ENCODE measurements at places on chromosomes 3 and 15.

- no peak for DNase-seq
These were observed 47.9 kb downstream of the CORO2B start for GRCh38 chr15:68626739-68627138.

DNA sequence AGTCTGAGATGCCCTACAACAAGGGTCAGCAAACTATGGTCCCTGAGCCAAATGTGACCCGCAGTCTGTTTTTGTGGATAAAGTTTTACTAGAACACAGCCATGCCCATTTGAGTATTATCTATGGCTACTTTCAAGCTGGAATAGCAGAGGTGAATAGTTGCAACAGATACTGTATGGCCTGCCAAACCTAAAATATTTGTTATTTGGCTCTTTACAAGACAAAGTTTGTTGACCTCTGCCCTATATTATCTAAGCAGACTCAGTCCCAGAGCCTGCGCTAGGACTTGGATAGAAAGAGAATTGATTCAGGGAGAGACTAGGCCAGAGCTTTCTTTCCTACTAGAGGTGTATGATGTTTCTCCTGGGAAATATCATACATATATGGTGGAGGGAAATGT is 81.7 kb upstream of the NMNAT3 start:
- no peak for DNase-seq

GRCh38 chr3:13108861-13109260 is 35.6 kb upstream of the IQSEC1 start:
- DNase-seq, result no peak

DNA sequence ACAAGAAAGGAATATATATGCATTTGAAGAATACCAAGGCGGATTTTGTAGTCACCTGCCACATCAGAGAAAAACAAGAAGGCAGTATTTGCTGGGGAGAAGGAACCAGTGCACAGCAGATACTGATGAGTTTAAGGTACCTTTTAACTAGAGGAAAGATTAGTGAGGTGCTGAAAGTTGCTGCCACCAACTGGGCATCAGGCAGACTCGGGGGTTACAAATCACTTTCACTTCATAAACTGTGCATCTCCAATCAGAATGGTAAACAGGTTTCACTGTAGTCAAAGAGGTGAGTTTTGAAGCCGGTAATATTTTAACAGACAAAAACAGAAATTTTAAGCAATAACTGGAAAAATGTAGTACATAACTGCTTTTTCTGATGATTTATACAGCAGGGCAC is 4.1 kb downstream of the FBN1 start:
- DNase-seq, result peak; percentile 43

DNA sequence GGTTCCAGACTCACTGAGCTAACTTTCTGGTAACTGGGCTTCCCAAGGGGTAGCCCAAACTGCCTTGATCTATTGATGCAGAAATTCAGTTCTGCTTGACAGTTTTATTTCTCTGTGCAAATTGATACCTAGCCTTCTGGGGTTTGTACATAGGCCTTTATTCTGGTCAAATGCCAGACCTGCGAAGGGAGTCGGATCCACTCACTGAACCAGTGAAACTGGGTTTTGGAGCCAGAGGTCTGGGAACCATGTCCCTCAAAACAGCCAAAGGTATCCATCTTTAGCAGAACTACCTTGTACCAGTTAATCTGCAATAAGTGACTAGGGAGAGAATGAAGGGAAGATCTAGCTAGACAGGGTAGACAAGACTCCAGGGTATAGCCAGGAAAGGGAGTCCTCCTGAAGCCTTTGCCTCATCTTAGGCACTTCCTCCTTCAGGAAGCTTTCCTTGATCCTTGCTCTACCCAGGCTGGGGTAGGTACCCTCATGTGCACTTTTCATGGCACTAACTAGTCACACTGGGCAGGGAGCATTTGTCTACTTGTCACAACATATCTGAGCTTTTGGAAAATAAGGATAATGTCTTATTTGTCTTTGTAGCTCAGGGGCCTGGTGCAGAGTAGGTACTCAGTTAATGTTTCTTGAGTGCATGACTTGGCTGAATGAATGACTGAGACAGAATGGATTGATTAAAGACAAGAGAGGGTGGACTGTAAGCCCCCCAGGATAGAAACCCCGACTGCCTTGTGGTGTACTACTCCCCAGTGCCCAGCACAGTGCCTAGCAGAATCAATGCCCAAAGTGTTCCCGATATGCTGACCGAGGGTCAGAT is 1.4 kb upstream of the SNX33 start:
- DNase-seq, result no peak

- DNase-seq, result no peak
These were observed 24.4 kb downstream of the ADCY5 start for GRCh38 chr3:123424321-123424998.

GRCh38 chr3:14318646-14319045 is 83.8 kb upstream of the SLC6A6 start:
- DNase-seq, result no peak

DNA sequence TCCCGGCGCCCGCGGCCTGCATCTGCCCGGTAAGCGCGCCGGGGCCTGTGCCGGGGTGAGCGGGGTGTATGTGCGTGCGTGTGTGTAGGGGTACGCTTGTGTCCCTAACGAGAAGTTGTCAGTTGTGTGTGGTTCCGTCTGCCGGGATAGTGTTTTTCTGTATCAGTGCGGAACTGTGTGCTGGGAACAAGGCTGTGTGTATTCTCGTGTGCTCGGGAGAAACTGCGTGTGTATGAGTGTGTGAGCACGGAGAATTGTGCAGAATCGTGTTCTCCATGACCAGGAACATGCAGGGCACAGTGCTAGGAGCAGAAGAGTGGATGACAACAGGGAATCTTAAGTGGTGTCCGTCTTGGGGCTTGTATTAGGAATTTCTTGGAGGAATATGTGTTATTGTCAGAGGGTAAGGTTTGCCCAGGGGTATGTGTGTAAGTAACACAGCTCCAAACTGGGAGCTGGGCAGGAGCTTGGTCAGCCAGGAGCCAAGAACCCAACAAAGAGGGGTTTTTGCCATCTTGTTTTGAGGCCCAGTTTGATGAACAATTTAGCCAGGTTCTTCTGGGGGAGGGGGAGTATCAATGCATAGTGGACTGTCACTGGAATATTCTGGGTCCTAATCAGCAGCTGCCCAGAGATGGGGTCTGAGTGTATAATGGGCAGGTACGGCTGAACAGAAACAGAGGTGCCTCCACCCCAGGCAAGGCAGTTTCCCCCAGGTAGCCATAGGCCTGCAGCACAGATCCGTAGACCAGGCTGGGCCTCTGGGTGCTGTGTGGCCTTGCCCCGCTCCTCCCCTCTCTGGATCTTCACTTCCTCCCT is 2.1 kb downstream of the ISL2 start:
- no peak for DNase-seq

- no peak for DNase-seq
These were observed 22.3 kb downstream of the VPS39 start for GRCh38 chr15:42185801-42186200.

DNA sequence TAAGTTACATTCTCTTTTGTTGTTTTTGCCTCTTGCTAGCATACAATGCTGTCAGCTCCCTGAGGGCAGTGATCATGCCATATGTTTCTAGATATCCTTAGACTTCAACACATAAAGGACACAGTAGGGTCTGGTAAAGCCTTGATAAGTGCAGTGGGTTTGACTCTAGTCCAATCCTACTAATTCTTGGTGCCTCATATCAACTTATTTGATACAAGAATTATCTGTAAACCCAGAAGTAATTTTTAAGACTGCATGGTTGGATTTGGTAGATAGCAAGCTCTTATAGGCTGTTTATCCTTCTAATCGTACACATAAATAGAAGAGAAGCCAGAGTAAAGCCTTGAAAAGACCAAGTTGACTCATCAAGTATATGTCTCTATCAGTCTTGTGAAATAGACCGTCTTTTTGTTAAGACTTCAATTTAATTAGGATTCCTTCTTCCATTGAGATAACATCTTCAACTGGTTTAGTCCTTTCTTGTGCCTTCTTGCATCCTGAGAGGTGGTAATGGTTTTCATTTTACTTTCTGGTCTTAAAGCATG is 265.6 kb upstream of the CDIN1 start:
- DNase-seq, result no peak

GRCh38 chr3:196942915-196943277 is 568 bp upstream of the NCBP2 start:
- no peak for DNase-seq

GRCh38 chr3:44324584-44324983 is 14.0 kb upstream of the TCAIM start:
- DNase-seq, result no peak

GRCh38 chr15:89104172-89104564 is 15.9 kb downstream of the ABHD2 start:
- DNase-seq, result no peak

GRCh38 chr3:154398084-154398967 is 31.7 kb downstream of the GPR149 start:
- no peak for DNase-seq

GRCh38 chr3:185528532-185528931 is 23.9 kb downstream of the LIPH start:
- no peak for DNase-seq

DNA sequence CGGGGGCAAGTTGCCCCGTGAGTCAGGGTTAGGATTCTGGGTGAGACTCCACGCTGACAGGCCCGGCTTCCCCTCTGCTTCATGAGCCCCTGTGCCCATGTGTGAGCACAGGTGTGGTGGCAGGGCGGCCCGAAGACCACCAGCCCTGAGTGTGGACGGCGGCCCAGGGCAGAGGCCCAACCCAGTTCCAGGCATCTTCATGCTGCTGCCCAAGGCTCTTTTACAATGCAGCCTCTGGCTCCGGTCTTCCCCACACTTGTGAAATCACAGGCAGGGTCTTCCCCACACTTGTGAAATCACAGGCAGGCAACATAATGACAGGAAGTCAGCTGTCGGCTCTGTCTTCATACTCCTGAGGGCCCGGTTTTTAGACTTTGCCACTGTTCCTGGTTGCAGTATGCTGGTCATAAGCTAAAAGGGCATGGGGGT is 78.8 kb downstream of the AAGAB start:
- peak; percentile 39 for DNase-seq

- peak; percentile 50 for DNase-seq
These were observed 4.6 kb upstream of the DENND4A start for GRCh38 chr15:65796610-65797078.

DNA sequence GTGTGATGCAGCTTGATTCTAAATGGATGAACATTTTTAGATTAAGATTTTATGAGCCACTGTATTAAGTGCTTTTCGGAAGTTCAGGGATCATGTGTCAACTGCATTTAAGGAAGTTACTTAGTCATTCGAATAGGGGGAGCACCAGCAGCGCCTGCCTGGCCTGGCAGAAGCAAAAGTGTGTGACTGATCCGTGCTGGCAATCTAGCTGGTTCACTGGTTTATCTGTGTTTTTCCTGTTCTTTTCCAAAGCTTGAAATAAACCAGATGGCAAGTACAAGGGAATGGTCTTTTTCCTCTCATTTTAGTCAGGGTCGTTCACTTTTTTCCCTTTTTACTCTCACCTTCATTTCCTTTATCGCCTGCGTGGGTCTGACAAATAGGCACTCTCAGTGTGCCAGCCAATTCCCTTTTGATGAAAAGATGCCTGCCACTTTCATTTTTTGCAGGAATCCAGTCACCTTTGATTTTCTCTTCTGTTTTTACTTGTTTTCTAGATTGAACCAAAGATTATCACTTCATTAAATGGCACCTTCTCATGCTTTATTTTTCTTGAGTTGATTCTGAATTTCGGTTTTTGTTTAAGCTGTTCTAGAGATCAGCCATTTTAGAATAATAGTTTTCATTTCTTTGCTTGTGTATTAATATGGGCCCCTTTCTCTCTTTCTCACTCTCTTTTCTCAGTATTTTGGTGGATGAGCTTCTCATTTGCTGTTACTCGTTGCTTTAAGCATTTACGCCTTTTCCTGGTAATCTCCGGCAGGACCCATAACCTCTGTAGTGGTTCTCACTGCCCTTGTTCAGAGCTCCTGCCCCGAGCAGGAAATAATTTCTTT is 2.8 kb downstream of the ABHD2 start:
- DNase-seq, result peak; percentile 76

DNA sequence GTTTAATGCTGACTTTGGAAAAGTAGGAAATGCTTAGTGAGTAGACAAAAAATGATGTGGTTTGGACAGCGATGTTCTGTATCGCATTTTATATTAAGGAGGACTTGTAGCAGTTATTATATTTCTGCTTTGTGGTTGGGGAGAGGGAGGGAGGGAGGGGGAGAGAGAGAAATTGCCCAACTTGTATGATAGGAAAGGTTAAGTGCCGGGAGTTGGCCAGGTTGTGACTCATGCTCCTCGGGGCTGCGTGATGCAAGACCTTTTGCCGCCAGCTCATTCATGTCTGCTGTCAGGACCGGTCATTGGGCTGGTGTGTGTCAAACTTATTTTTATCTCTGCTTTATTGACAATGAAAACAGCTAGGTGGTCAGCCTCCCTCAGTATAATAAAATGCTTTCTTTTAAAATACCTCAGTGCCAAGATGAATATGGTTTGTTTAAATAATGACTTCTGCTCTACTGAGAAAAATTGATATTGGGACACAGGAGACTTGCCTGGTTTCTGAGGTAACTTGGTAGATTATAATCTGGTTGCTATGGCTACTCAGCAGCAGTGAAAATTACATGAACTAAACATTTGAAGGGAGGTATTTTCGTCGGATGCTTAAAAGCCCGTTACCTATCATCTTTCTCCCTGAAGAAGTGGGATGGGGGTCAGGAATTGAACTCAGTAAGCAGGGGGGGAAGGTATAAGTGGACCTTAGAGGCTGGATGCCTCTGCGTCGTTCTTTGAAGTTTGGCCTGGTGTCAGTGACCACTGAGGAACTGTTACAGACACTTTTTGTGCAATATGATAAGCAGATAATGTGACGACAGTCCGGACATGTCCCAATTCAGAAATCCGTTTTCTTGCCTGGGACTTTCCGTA is 90.7 kb downstream of the FNDC3B start:
- peak; percentile 98 for DNase-seq

DNA sequence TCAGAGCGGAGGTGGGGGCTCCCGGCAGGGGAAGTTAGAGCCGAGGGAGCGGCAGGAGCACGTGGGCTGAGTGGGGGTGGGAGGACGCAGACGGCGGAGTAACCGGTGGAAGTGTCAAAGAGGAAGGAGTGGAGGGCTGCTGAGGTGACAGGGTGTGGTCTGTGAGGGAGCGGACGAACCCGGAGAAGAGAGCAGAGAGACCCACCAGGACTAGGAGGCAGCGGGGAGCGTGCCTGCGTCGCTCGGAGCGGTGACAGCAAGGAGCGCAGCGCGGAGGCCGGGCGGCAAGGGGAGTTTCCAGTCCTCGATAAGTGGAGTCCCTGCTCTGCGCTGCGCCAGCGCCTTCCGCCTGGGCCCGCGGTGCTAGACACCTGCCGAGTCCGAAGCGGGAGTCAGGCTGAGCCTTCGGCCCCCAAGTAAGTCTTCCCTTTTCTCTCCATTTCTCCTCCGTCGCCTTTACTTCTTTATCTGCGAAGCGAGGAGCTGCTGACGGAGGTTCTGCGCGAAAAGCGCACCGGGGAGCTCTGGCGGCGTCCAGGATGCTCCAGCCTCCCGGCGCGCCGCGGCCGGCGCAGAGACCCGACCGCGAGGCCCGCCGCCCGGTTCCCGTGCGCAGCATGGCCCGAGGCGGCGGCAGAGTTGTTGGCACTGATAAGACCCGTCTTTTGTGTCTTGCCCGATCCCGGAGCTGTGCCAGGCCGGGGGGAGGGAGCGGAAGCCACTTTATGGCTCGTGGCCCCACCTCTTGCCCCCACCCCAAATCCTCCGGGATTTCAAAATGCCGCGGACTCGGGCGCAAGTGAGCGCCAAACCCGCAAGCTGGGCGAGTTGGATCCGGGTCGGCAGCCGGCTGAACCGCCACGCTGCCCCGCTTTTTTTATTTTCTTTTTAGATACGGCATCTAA is 533.0 kb upstream of the SEMA6D start:
- DNase-seq, result no peak

GRCh38 chr3:164467007-164467406 is 611.3 kb downstream of the SI start:
- no peak for DNase-seq

Measured in H4 (cell line).